ENCODE measurements at places on chromosomes 1 and 21.

DNA sequence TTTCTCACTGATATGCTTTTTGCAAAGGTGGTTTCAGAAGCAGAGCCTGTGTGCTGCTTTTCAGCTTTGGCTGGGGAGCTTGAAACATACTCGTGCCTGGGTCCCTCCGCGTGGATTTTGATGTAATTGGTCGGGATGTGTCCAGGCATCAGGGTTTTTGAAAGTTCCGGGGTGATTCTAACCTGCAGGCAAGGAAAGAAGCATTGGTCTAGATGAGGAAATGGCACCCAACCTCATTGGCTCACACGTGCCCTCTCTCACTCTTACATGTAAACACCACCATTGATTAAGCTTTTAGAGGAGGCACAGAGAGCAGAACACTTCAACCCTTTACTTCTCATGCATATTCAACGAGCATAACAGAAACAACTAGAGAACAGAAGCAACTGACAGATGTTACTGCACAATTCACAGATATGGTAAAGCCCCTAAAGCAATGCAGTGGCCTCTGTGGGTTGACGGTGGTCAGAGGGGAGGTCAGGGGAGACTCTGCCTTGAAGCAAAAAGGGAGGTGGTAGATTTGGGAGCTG is 112.1 kb downstream of the TLR5 start:
- no peak for DNase-seq

- no peak for DNase-seq
These were observed 42.1 kb downstream of the PCNT start for GRCh38 chr21:46366091-46366490.

- no peak for DNase-seq
These were observed 28.0 kb downstream of the TBX15 start for GRCh38 chr1:118960026-118960561.

GRCh38 chr1:216612291-216612690 is 110.9 kb downstream of the ESRRG start:
- DNase-seq, result no peak

DNA sequence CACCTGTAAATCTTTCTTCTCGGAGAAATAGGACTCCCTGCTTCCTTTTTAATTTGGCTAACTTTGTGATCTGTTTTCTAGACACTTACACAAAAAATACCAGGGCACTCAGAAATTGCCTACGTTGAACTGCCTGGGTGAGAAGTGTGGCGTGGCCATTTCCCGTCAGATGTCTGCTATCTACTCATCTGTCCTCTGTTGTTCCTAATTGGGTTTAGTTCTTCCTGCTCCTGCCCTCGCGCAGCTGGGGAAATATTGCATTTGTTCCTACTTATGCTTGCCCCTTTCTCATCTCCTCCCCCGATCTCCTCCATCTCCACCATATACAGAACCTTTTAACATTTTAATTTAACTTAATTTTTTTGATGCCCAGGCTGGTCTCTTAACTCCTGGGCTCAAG is 55.1 kb downstream of the CD58 start:
- DNase-seq, result no peak

DNA sequence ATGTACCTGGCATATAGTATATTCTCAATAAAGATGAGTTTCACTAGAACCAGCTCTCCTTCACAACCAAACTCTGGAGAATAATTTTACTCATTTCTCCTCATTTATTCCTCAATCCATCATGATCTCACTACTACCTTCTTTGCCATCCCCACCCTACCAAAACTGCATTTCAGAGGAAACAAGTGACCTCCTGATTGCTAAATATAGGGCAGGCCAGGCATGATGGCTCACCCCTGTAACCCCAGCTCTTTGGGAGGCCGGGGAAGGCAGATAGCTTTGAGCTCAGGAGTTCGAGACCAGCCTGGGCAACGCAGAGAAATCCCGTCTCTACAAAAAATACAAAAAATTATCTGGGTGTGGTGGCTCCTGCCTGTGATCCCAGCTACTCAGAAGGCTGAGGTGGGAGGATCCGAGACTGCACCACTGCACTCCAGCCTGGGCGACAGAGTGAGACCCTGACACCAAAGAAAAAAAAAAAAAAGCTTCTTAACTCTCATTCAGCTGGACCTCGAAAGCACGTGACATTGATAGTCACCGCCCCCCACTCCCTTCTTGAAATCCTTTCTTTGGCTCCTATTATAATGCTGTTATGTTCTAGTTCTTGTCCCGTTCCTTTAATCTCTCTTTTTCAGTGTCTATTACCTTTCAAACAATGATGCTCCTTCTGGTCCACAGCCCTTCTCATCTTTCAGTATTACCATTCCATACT is 2.1 kb downstream of the TESK2 start:
- DNase-seq, result no peak

- DNase-seq, result peak; percentile 70
These were observed 26.7 kb downstream of the BTG3 start for GRCh38 chr21:17585875-17586450.

- no peak for DNase-seq
These were observed 139.9 kb downstream of the ASTN1 start for GRCh38 chr1:177024623-177025022.

DNA sequence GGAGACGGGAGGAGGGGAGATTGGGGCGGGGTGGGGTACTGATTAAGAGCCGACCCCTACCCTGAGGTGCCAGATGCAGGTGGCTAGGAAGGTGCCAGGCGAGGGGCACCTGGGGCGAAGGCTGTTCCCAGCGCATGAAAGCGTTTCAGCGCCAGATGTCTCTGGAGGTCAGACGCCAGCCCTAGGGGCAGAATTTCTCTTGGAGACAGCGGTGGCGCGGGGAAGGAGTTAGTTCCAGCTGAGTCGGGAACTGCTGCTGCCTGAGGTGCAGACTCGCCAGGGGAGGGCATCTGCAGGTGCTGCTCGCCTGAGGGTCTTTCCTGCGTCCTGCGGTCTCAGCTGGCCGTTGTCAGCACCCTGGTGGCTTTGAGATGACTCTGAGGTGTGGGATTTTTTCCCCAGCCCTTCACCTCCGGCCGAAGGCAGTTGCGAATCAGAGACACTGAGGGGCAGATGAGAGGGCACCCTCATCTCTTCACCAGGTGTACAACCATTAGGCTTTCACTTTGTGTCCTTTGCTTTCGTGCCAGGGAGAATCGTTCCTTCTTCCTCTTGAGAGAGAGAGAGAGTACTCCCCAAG is 539 bp downstream of the CGN start:
- no peak for DNase-seq

- DNase-seq, result peak; percentile 50
These were observed 91.6 kb downstream of the GLUL start for GRCh38 chr1:182299728-182300616.

DNA sequence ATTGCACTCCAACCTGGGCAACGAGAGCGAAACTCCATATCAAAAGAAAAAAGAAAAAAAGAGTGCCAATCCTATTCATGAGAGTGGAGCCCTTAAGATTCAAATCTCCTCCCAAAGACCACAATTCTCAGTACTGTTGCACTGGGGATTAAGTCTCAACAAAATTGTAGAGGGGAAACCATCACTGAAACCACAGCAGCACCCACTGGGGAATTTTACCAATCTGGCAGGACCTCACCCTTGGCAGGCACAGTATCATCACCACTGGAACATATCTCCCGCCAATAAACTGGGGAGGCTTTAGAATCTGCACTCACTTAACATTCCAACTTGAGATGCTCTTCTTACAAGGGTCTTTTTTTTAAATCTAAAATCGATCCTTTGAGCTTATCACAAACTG is 41.0 kb downstream of the LRRC40 start:
- DNase-seq, result no peak

GRCh38 chr1:46689356-46689755 is 17.7 kb downstream of the TEX38 start:
- no peak for DNase-seq

DNA sequence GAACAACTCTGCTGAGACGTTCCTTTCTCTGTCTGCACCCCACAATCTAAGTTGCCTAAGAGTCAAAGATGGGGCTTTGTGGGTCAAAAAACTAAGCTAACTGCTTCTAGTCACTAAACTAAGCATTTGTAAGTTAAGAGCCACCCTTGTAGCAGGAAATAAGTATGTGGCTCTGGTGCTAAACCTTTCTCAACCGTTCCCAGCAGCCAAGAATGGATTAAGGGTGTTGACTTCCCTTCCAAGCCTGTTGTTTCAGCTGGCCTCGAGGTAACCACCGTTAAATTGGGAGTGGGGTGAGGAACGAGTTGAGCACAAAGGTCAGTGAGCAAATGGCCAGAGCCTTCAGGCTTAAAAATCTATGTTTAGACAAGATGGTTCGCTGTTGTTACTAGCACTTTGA is 169.1 kb downstream of the TRIM33 start:
- DNase-seq, result no peak

- no peak for DNase-seq
These were observed 26.8 kb upstream of the CNN3 start for GRCh38 chr1:94953746-94954145.

- no peak for DNase-seq
These were observed 24.0 kb downstream of the PGLYRP3 start for GRCh38 chr1:153288634-153289275.

- DNase-seq, result no peak
These were observed 200.0 kb downstream of the AJAP1 start for GRCh38 chr1:4854367-4854766.

DNA sequence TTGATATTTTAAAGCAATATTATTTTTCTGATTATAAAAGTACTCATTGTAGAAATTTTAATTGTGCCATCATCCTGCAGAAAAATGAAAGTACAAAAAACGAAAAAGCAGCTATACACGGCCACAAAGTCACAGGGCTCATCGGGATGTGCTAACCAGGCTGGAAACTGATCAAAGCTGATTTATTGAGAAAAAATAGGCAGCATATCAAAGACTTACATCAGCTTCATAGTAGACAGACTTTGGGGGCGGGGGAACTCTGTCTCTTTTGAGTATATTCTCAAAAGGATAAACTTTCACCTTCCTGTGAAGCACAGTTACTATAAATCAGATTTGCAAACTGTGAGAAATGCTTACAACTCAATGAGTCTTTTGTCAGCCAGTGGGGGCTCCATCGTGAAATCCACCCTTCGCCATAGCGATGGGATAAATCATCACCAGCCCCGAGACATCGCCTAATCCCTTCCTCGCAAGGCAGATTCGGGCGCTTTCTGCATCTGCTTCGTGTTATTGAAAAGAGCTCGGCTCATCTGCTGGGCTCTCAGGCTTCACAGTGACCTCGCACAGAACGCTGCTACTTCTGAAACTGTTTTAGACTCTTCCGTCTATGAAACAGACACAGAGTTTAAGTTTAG is 69.2 kb upstream of the ERG start:
- peak; percentile 33 for DNase-seq

GRCh38 chr1:197252973-197253372 is 15.1 kb upstream of the CRB1 start:
- DNase-seq, result no peak

DNA sequence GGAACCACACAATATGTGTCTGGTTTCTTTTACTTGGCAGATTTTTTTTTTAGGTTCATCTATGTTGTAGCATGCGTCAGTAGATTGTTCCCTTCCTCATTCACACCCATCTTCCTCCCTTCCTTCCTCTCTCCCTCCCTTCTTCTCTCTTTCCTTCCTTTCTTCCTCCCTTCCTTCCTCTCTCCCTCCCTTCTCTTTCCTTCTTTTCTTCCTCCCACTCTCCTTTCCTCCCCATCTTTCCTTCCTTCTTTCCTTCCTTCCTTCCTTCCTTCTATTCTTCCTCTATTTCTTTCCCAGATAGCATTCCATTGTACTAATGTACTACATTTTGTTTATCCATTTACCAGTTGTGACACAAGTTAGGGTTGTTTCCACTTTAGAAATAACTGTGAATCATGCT is 218.0 kb downstream of the RGS7 start:
- DNase-seq, result no peak

- DNase-seq, result no peak
These were observed 4.2 kb downstream of the ST6GALNAC5 start for GRCh38 chr1:76871355-76871974.

DNA sequence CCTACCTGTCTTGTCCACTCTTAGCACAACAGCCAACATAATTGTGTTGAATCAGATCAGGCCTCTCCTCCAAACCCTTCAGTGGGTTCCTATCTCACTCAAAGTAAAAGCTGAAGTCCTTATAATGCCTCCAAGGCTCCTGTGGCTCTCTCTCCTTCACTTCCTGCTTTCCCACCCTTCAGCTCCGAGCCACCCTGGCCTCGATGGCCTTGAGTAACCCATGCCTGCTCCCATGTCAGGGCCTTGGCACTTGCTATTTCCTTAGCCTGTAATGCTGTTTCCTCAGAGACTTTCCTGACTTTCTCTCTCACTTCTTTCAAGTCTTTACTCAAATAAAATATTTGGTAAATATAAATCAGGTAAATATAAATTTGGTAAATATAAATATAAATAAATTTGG is 8.1 kb upstream of the PLEKHM2 start:
- no peak for DNase-seq
